ENCODE measurements at places on chromosomes 5 and 9.

GRCh38 chr5:68041293-68041692 is 174.3 kb upstream of the PIK3R1 start:
- peak; percentile 6 for DNase-seq

GRCh38 chr5:26553079-26553478 is 485.3 kb downstream of the CDH9 start:
- DNase-seq, result no peak

DNA sequence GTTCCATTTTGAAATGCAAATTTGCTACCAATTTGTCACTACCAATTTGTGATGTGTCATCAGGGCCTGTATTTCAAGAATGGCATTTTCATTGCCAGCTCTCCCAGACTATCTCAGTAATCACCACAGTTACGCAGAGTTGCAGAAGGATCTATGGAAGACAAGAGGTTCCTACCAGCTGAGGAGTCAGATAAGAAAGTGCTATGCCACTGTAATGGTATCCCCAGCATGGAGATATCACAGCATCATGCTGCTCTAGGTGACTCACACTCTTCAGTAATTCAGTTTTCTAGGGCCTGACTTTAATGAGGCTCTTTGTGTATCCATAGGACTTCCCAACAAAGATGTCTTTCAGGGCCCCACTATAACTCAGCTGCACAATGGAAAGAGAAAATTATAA is 490.3 kb downstream of the ARHGEF28 start:
- DNase-seq, result no peak

DNA sequence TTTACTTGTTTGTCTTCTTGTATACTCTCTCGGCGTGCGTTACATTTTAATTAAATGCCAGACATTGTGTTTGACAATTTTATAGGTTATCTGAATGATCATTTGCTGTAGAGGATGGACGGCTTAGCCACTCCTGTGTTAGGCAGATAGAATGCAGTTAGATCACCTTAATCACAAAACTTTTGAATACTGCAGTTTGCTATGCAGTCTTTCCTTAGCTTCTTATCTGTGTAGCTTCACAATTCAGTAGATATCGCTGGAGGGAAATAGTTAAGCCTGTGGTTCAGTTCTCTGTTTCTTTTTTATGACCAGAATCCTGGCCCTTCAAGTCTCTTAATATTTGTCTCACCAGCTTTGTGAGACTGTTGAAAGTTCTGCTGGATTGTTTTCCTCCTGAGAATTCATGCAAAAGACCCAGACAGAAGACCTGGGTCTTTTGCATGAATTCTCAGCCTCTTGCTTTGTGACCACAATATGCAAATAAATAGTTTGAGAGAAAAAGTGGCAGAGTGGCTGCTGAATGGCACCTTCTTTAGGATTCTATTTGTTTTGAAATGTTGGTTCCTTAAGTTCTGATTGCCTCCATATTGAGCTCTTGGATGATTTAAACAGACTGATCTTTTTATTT is 40.2 kb downstream of the RASA1 start:
- no peak for DNase-seq

DNA sequence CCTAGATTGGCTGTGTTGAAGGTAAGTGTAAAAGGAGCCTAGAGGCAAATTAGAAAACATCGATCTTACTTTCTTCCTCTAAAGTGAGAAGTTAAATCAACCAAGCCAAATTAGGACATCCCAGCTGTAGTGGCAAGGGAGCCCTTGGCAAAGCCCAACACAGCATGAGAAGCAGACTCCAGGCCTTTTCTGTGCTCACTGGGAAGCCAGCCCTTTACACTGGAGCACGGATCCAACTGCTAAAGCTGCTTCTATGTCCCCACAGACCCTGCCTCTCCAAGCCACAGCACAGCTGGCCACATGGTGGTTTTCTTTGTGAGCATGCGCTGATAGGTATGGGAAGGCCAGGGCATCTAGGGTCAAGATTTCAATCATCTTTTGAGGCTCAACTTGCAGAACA is 94.1 kb downstream of the APBA1 start:
- no peak for DNase-seq

DNA sequence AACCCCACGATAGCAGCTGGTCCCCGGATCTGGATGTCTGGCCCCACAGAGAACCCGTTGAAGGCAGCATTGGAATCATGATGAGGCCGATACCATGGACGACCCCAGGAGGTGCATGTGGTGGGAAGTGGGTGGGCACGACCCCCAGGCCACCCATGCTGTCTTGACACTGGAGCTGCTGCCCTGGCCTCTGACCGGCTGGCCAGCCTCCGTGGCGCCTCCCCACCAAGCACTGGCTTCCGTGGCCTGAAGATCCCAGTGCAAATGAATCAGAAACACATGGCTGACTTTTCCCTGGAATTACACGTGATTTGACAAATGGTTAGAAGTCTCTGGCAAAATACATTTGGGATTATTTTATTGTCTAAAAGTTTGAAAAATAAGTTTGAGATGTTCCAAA is 259.0 kb upstream of the IRX1 start:
- DNase-seq, result no peak

GRCh38 chr5:120852222-120852860 is 388.2 kb downstream of the PRR16 start:
- no peak for DNase-seq

- DNase-seq, result no peak
Measured at GRCh38 chr5:37015795-37016666, 139.5 kb downstream of the NIPBL start.

DNA sequence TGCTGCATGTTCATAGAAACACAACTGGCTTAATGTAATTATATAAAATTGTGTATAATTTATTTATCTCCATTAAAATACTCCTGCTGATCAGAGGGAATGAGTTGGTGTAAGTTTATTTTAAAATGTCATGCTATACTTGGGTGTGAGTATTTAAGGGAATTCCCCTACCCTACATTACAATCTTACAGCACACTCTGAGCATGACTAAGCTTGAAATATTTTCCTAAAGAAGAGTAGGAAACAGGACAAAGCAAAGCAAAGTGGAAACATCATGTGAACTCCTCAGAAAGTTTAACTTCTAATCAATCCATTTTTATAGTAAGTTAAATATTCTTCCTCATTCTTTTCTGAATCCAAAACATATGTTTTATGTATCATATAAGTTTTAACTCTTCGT is 1271.3 kb downstream of the EFNA5 start:
- DNase-seq, result no peak

GRCh38 chr5:153429761-153430380 is 60.6 kb upstream of the GRIA1 start:
- no peak for DNase-seq

GRCh38 chr5:52065182-52065581 is 681.9 kb downstream of the ISL1 start:
- no peak for DNase-seq

- DNase-seq, result no peak
Measured at GRCh38 chr9:101115102-101115501, 86.6 kb downstream of the PLPPR1 start.

DNA sequence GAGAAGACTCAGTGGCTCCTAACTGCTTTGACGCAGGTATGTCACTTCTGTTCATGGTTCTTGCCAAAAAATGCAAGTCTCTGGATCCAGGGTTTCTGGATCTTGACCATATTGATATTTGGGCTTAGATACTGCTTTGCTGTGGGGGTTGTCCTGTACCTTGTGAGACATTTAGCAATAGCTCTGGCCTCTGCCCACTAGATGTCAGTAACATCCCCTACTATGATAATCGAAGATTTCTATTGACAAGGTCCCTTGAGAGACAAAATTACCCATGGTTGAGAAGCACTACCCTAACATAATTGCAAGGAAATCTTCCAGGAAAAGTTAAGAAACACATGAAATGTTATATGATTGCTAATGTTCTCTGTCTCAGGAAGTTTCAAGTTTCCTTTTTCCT is 285.4 kb downstream of the TMEM232 start:
- DNase-seq, result no peak

DNA sequence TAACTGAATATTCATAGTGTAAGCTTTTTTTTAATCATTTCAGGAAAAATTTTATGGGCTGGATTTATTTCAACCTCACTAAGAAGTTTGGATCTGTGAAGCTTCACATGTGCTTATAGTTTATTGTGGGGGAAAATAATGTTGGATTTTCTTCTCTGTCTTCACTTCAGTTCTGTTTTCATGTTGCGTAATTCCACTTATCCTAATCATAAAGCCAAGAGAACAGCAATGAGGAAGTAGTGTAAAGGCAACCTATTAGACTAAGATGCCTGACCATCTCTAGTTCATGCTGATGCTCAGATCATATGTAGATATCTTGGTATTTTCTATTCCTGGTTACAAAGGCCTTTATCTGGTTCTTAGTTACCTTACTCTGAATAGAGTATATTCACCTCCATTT is 50.0 kb downstream of the CD180 start:
- no peak for DNase-seq

- no peak for DNase-seq
Measured at GRCh38 chr9:110842169-110842568, 173.6 kb downstream of the MUSK start.

DNA sequence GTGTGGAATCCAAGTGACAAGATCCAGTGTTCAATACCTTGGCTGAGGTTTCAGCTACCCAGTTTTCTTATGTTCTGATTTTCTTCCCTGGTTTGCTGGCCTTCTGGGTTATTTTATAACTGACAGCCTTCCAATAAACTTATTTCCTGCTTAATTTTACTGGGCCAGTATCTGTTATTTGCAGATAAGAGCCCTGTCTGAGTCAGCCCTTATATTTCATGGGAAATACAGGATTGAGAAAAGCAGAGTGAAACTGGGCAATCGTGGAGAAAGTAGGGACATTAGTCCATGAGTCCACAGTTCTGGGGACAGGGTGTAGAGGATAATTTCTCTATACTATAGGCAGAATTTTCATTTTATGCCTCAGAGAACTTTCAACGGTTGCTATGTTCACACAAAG is 32.3 kb downstream of the TMEM167A start:
- no peak for DNase-seq

GRCh38 chr5:150070821-150071220 is 15.5 kb downstream of the CSF1R start:
- DNase-seq, result no peak

DNA sequence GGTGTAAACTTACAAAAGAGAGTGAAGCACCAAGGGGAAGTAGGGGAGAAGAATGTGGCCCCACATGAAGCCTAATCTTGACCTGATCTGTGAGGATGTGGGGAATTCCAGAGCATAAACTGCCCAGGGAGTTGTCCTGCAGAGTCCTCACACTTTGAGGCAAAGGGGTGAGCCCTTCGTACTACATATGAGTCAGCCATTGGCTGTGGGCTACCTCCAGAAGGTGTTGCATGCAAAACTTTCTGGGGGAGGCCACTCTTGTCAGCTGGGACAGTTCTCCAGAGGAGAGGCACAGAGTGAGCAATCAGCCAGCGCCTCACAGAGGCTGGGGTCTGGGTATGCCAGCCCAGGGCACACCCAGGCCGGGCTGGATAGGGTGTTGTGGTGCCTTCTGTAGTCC is 98.1 kb upstream of the NMUR2 start:
- DNase-seq, result no peak

DNA sequence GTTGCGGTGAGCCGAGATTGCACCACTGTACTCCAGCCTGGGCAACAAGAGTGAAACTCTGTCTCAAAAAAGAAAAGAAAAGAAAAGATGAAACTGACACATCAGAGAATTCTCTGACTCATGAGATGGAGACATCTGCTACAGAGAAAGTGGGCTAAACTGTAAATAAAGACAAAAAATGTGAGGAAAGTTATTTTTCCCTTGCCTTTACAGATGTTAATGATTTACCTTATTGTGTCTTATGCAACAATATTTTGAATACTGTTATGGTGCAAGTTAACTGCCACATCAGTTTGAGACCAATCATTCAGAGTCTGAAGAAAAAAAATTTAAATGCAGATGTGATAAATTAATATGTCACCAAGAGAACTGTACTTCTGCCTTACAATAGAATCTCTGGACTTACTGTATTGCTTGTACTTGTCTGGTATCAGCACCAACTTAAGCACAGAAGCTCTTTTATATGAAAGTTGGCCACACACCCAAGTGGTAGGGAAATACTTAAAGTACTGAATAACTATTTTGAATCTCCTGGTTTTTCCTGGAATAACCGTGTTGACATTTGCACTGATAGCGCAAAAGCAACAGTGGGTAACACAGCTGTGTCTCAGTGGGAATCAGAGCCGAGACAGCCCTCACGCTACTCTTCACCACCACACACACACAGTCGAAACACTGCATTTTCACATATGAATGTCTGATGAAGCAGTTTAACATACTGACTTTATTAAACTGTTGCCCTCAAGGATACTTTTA is 169.9 kb downstream of the FANCC start:
- DNase-seq, result no peak

GRCh38 chr5:160493806-160494338 is 72.2 kb downstream of the PTTG1 start:
- DNase-seq, result no peak

GRCh38 chr5:62268234-62268633 is 37.8 kb upstream of the KIF2A start:
- DNase-seq, result peak; percentile 21

GRCh38 chr5:140109018-140109758 is 4.7 kb upstream of the PURA start:
- no peak for DNase-seq

DNA sequence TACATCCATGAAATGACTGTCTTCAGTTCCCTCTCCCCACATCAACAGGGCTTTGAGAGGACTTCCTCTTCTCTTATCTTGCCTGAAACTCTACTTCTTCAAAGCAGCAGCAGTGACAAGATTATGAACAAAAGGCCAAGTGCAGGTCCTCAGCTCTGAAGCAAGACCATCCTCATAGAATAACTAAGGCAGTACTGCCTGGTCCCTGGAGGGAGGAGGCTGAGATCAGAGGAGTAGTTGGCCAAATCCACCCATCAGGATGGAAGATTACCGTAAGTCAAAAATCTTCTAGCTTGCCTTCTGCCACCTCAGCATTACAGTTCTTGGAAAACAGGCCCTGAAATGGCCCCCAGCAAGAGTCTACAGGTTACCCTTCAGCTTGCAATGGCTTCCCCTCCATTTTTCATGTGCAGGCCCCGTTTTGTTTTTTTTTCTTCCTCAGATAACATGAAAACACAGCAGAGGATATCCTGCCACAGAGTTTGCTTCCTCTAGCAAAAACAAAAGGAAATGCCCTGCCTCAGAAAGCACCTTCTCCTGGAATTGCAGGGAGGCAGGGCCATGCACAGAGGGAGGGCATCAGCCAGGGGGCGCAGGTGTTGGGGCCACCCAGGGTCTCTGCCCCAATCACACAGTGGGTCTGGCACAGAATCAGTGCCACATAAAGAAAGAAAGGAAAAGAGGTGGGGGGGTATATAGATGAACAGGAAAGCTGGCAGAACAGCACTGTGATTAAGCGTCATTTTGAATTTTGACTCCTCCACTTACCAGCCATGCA is 40.0 kb downstream of the KLHL3 start:
- no peak for DNase-seq

GRCh38 chr5:91401175-91401574 is 18.1 kb upstream of the ARRDC3 start:
- no peak for DNase-seq

- no peak for DNase-seq
Measured at GRCh38 chr9:2299843-2300205, 284.7 kb downstream of the SMARCA2 start.

- no peak for DNase-seq
Measured at GRCh38 chr5:123929055-123929474, 417.1 kb downstream of the CSNK1G3 start.

GRCh38 chr9:94772639-94773303 is 46.3 kb downstream of the AOPEP start:
- DNase-seq, result peak; percentile 36

- DNase-seq, result no peak
Measured at GRCh38 chr5:129679671-129680070, 68.2 kb upstream of the MINAR2 start.
